Type B pancreatic cell (in vitro differentiated cells): ENCODE measurements at places on chromosomes 4 and X. TPM values are rescaled to one million over a fixed set of nuclear protein-coding genes. Genes with fewer than 3 reads are reported as not detected.

GRCh38 chr4:164212714-164213113 is 541.2 kb upstream of the SMIM31 start:
- no peaks in the 10 kb centered on the region for H3K36me3 ChIP-seq
- H3K27ac ChIP-seq: no peak overlapping the region
- DNase-seq: no peak
- H3K4me3 ChIP-seq: no peak overlapping the region

DNA sequence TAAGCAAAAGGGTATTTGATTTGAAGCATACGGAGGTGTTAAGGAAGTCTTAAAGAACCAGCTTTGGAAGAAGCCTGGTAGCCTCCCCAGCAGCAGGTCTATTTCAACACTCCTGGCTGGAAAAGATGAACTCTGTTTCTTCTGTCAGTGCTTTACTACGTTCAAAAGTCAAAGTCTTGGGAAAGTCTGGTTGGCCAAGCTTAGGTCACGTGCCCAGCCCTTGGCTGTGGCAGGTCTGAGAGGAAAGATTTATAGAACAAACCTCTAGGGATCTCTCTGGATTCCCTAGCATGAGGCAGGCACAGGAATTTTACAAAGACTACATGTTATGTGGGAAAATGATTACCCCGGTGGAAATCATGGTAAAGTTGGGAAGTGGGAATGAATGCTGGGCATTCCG is 8.6 kb upstream of the ARHGAP10 start:
- no peaks in the 10 kb centered on the region for H3K36me3 ChIP-seq
- no peak for DNase-seq
- H3K4me1 ChIP-seq: peaks cover 11% of the 10 kb centered on the region
- no peak overlapping the region for H3K4me3 ChIP-seq
- no peak overlapping the region for H3K27ac ChIP-seq

GRCh38 chr4:168390041-168390440 is 71.5 kb upstream of the DDX60 start:
- no peak for DNase-seq
- no peak overlapping the region for H3K4me3 ChIP-seq
- no peaks in the 10 kb centered on the region for H3K36me3 ChIP-seq
- no peak overlapping the region for H3K27ac ChIP-seq
- peaks cover 4% of the 10 kb centered on the region for H3K4me1 ChIP-seq
- no peaks in the 10 kb centered on the region for H3K27me3 ChIP-seq

DNA sequence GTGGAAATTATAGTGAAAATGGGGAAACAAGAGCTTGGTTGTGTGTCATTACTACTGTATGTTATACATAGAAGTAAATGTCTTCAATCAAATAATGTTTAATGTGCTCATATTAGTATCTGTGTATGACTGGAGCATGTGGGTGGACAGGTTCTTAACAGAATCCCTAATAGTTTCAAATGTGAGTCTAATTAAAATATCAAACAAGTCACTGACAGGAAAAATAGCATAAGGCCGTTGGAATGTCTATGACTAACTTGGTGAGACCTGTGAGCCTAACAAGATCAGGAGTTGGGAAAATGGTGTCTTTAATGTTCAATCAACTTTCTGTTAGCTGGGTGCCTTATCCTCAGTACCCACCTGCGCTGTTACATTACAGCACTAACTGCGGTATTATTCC is 6.2 kb upstream of the CXCL3 start:
- no peak for DNase-seq
- H3K4me3 ChIP-seq: no peak overlapping the region
- no peaks in the 10 kb centered on the region for H3K36me3 ChIP-seq
- H3K27me3 ChIP-seq: peaks cover 45% of the 10 kb centered on the region

DNA sequence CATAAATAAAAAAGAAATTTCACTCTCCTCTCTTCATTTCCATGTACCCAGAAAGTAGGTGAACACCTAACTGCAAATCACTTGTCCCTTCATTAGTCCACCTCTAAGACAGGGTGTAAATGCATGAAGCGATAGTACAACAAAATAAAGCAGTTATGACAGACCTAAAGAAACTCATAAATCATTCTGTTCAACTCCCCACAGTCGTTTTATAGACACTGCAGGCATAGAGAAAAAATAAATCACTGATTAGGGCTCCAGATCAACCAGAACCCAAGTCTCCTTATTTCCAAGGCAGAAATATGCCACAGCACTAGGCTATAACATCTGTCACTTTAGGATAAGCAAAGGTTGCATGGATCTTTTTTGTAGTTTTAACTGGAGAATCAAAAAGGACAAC is 3.0 kb downstream of the RASGEF1B start:
- H3K27me3 ChIP-seq: peaks cover 16% of the 10 kb centered on the region
- no peak for DNase-seq
- H3K27ac ChIP-seq: no peak overlapping the region

MSANTD1 gene
- 1.4 TPM in 2 replicates for total RNA-seq

- no peak overlapping the region for H3K4me3 ChIP-seq
- no peak for DNase-seq
Measured at GRCh38 chr4:122705009-122705408, 27.5 kb upstream of the BBS12 start.

DNA sequence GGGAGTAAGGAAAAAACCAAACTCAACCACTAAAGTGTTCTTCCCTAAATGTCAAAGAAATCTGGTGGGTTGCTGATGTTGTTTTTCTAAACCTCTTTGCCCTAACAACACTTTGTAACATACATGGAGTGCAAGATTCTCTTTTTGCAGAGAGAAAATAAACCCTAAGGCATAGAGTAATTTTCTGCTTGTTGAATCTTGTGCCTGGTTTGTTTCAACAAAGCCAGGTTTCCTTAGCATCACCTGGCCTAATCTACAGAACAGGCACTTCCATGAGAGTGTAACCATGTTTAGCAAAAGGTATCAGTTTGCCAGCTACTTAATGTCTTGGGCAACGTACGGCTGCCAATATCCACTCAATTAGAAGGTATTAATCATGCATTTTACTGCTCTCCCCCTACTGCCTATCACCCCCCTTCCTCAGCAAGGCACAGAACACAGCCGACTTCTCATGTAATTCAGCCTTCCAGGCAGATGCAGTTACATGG is 219.2 kb downstream of the MAML3 start:
- DNase-seq: no peak
- H3K4me1 ChIP-seq: peaks cover 11% of the 10 kb centered on the region
- H3K4me3 ChIP-seq: no peak overlapping the region

- no peaks in the 10 kb centered on the region for H3K4me1 ChIP-seq
- peaks cover 11% of the 10 kb centered on the region for H3K36me3 ChIP-seq
- no peaks in the 10 kb centered on the region for H3K27me3 ChIP-seq
- H3K27ac ChIP-seq: no peak overlapping the region
- no peak overlapping the region for H3K4me3 ChIP-seq
- DNase-seq: no peak
Measured at GRCh38 chr4:116018831-116019230, 905.4 kb upstream of the NDST4 start.

GRCh38 chr4:154658680-154659405 is 46.4 kb upstream of the FGG start:
- peaks cover 5% of the 10 kb centered on the region for H3K4me1 ChIP-seq
- no peak for DNase-seq
- no peak overlapping the region for H3K4me3 ChIP-seq
- H3K27ac ChIP-seq: no peak overlapping the region
- H3K36me3 ChIP-seq: no peaks in the 10 kb centered on the region

GRCh38 chrX:141791856-141792255 is 46.3 kb upstream of the MAGEC3 start:
- H3K4me1 ChIP-seq: no peaks in the 10 kb centered on the region
- no peaks in the 10 kb centered on the region for H3K27me3 ChIP-seq
- no peaks in the 10 kb centered on the region for H3K36me3 ChIP-seq
- DNase-seq: no peak

PLAC1 gene
- total RNA-seq: 0.43 TPM in 1 of 2 replicates, not detected in the other

HPSE gene
- 17.6 and 87.8 TPM in 2 replicates for total RNA-seq

- no peak overlapping the region for H3K4me3 ChIP-seq
- no peaks in the 10 kb centered on the region for H3K27me3 ChIP-seq
- no peak overlapping the region for H3K27ac ChIP-seq
- H3K36me3 ChIP-seq: no peaks in the 10 kb centered on the region
- no peaks in the 10 kb centered on the region for H3K4me1 ChIP-seq
Measured at GRCh38 chrX:68440940-68441339, 7.6 kb upstream of the OPHN1 start.

- H3K36me3 ChIP-seq: no peaks in the 10 kb centered on the region
- H3K27me3 ChIP-seq: no peaks in the 10 kb centered on the region
- H3K4me3 ChIP-seq: no peak overlapping the region
- H3K27ac ChIP-seq: no peak overlapping the region
Measured at GRCh38 chr4:45897946-45898585, 225.8 kb downstream of the GABRG1 start.

TMEM144 gene
- total RNA-seq: 7.1 and 12.8 TPM in 2 replicates

GRCh38 chrX:103404231-103405008 is 28.1 kb downstream of the BEX3 start:
- H3K36me3 ChIP-seq: no peaks in the 10 kb centered on the region
- no peak for DNase-seq
- peak overlapping the region; percentile 92 for H3K4me3 ChIP-seq

PPARGC1A gene
- 39.4 and 93.3 TPM in 2 replicates for total RNA-seq

DNA sequence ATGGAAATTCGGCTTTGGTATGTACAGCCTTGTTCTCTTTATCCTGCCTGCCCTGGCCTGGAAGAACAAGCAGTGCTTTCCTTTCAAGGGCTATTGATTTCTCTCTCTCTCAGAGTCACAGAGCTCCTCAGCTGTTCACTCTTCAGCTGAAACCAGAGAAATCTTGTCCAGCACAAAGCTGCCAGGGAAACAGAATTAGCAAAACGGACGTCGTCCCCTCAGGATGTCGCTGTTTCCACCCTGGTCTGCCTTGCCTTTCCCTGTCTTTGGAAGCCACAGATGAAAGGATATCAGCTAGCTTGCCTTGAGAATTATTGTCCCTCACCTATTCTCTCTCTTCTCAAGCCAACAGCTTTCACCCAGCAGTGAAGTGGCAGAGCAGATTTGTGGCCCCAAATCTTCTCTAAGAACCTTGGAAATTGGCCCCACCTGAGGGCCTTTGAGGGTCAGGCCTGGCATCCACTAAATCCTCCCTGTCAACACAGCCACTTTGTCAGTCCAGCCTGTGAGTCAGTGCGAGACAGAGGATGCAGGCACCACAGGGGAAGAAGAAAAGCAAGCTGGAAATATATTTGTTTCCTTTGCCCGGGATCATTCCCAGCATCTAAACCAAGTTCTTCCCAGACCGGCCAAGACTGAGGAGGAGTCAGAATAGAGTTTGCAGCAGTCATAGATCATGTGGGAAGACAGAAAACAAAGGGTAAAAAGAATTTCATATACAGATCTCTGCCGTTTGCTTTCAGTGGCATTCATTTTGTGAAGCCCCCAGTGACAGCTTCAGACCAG is 63.8 kb upstream of the MTM1 start:
- no peaks in the 10 kb centered on the region for H3K27me3 ChIP-seq
- no peak overlapping the region for H3K4me3 ChIP-seq
- no peak for DNase-seq
- H3K27ac ChIP-seq: no peak overlapping the region
- no peaks in the 10 kb centered on the region for H3K36me3 ChIP-seq

DNA sequence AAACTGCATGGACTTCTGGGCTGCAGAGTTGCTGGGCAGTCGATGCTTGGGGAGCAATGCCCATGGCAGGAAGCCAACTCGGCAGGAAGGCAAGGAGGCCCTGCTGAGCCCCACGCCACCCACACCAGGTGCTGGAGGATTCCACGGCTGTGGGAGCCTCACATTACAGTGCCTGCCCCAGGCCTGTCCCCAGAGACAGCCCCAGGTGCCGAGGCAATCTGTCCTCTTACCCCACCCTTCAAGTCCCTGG is 53.9 kb downstream of the HMX1 start:
- no peaks in the 10 kb centered on the region for H3K36me3 ChIP-seq
- H3K4me3 ChIP-seq: no peak overlapping the region
- H3K27me3 ChIP-seq: peaks cover 20% of the 10 kb centered on the region
- no peak overlapping the region for H3K27ac ChIP-seq
- peak; percentile 60 for DNase-seq
- peaks cover 10% of the 10 kb centered on the region for H3K4me1 ChIP-seq

- H3K4me1 ChIP-seq: peaks cover 8% of the 10 kb centered on the region
- H3K27me3 ChIP-seq: no peaks in the 10 kb centered on the region
- no peak overlapping the region for H3K4me3 ChIP-seq
Measured at GRCh38 chr4:17688011-17688441, 73.6 kb downstream of the MED28 start.

- H3K4me3 ChIP-seq: no peak overlapping the region
Measured at GRCh38 chr4:183887351-183887750, 17.8 kb upstream of the STOX2 start.

GRCh38 chr4:78787392-78788006 is 11.3 kb downstream of the BMP2K start:
- H3K36me3 ChIP-seq: peaks cover 9% of the 10 kb centered on the region
- no peak overlapping the region for H3K4me3 ChIP-seq
- no peak for DNase-seq
- H3K27me3 ChIP-seq: no peaks in the 10 kb centered on the region
- no peak overlapping the region for H3K27ac ChIP-seq

DNA sequence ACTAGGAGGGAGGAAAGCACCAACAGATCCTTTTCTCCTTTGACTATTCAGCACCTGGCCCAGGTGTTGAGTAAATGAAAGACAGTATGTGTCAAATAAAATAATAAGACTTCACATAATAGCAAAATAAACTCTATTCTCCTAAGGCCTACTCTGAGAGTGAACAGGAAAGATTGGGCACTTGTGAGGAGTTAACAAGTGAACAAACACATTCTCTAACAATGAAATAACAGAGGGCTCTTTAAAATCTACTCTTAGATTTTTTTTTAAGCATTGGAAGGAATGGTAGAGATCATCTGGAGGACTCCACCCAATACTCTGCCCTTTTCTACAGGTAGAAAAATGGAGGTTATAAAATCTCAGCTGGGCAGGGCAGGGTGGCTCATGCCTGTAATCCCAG is 39.1 kb upstream of the NOCT start:
- H3K36me3 ChIP-seq: no peaks in the 10 kb centered on the region
- no peak overlapping the region for H3K4me3 ChIP-seq
- H3K27ac ChIP-seq: no peak overlapping the region
- no peaks in the 10 kb centered on the region for H3K27me3 ChIP-seq
- peaks cover 37% of the 10 kb centered on the region for H3K4me1 ChIP-seq

FANCB gene
- total RNA-seq: 3.9 and 12.0 TPM in 2 replicates

DNA sequence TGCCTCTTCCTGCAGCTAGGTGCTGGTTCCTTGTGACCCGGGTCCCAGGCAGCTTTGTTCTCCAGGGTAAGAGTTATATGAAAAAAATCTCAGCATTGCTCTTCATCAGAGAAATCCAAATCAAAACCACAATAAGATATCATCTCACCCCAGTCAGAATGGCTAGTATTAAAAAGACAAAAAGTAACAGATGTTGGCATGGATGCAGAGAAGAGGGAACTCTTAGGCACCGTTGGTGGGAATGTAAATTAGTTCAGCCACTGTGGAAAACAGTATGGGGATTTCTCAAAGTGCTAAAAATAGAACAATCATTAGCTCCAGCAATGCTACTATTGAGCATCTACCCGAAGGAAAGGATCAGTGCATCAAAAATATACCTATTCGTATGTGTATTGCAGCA is 61.5 kb downstream of the SORCS2 start:
- H3K4me3 ChIP-seq: no peak overlapping the region
- H3K27me3 ChIP-seq: no peaks in the 10 kb centered on the region
- no peak for DNase-seq
- H3K36me3 ChIP-seq: no peaks in the 10 kb centered on the region
